ENCODE measurements at places on chromosomes 2 and 18. TPM values are rescaled to one million over a fixed set of nuclear protein-coding genes. Genes with fewer than 3 reads are reported as not detected.

The CYP1B1 gene
- 1.1 TPM for total RNA-seq

The MAPK4 gene
- not detected for total RNA-seq

The TCF23 gene
- total RNA-seq: not detected

The COL4A3 gene
- total RNA-seq: not detected

The RBM44 gene
- 0.18 TPM for total RNA-seq

All from IMR-90 (cell line).